Thyroid gland (tissue), 4 donors: ENCODE measurements at places on chromosomes 2 and 18. TPM values are rescaled to one million over a fixed set of nuclear protein-coding genes. Genes with fewer than 3 reads are reported as not detected.

DNA sequence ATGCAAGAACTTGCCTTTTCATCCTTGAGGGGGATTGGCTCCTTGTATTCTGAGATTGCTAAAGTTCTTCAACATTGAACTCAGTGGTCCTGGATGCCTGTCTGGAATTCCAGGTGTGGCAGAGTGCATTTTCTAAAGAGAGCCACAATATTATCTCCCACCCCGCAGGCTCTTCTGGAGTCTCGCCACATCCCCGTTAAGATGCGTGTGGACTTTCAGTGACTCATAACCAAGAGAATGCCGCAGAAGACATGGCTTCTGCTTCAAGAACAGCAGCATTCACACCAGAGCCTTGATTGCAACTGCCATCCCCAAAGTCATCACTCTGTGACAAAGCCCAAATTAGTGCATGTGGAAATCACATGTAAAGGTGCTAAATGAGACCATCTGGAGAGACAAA, 142.7 kb downstream of the CDH20 start:
- no peak for DNase-seq

GRCh38 chr2:175154661-175155082, 13.3 kb downstream of the ATF2 start:
- no peak for DNase-seq

GRCh38 chr2:144510294-144510991, 9.5 kb downstream of the ZEB2 start:
- DNase-seq: no peak

DNA sequence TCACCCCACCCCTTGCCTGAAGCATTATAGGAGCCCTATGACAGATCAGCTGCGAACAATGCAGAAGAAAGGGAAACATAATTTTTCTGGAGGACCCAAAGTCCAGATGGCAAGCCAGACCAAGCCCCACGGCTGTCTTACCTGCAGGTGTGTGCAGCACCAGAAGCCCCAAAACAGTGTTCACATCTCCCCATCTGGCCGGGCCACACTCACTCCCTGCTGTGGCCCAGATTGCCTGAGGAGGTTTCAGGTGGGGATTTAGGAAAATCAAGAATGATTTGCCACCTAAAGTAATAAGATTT, 11.7 kb upstream of the STK17B start:
- no peak for DNase-seq

- DNase-seq: no peak
Measured at GRCh38 chr18:79487183-79487800, 91.6 kb downstream of the NFATC1 start.

- peak; percentile 81 for DNase-seq
Measured at GRCh38 chr2:237235383-237236095, 149.8 kb downstream of the COPS8 start.

The MYCN gene
- 12.1 TPM for total RNA-seq

The PPIG gene
- 49.9 TPM for total RNA-seq

The EPC2 gene
- total RNA-seq: 49.9 TPM

The TUBA3E gene
- total RNA-seq: not detected

The KANSL1L gene
- 114 TPM for total RNA-seq

The NYAP2 gene
- not detected for total RNA-seq

The ACTG2 gene
- total RNA-seq: 1.5 TPM
